ENCODE measurements at places on chromosomes 4 and X.

- DNase-seq = no peak
These were observed 236.1 kb downstream of the QDPR start for GRCh38 chr4:17275836-17276235.

GRCh38 chr4:43822621-43823020, 626.0 kb downstream of the KCTD8 start:
- no peak for DNase-seq

GRCh38 chrX:136438192-136438591, 49.6 kb upstream of the BRS3 start:
- DNase-seq = no peak

- DNase-seq = no peak
These were observed 1779.0 kb downstream of the PCDH7 start for GRCh38 chr4:32499171-32499570.

- DNase-seq = no peak
These were observed 245.8 kb upstream of the GK2 start for GRCh38 chr4:79653871-79654270.
